Fibroblast of the aortic adventitia (primary cell): ENCODE measurements at places on chromosomes 13 and 19. TPM values are rescaled to one million over a fixed set of nuclear protein-coding genes. Genes with fewer than 3 reads are reported as not detected.
A peak's percentile ranks its signal among the peaks of the same experiment; 100 is the strongest.

DNA sequence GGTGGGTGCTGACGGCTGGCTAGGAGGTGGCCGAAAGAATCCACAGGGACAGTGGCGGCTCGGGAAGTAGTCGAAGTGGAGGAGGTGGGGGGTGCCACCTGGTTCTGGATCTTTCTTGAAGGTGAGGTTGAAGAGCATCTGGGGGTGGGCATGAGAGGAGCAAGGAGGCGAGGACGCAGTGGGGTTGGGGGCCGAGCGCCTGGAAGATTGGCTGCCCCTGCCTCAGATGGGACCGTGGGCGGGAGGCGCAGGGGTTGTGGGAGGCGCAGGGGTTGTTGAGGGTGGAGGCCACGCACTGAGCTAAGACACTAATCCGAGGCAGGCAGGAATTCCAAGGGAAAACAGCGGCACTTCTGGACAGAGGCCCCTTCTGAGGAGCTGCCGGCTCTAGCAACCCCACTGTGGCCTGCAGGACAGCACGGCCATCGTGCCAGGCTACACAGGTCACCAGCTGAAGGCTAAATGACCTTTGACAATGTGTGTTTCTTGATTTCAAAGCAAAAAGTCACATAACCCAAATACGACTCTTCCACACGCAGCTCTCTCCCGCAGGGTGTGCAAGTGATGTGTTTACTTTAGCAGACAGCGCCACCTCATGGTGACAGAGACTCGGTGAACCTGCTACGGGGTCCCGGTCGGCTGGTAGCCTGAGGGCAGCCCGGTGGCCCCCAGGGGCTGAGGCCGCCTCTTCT, 44.1 kb upstream of the RANBP3 start:
- DNase-seq, result peak; percentile 75

GRCh38 chr13:53028637-53029203, at the start of gene OLFM4:
Gene OLFM4 (plus strand): TSS chr13:53028813. CDS start chr13:53028837, 24 bp downstream.
- no peak for DNase-seq

DNA sequence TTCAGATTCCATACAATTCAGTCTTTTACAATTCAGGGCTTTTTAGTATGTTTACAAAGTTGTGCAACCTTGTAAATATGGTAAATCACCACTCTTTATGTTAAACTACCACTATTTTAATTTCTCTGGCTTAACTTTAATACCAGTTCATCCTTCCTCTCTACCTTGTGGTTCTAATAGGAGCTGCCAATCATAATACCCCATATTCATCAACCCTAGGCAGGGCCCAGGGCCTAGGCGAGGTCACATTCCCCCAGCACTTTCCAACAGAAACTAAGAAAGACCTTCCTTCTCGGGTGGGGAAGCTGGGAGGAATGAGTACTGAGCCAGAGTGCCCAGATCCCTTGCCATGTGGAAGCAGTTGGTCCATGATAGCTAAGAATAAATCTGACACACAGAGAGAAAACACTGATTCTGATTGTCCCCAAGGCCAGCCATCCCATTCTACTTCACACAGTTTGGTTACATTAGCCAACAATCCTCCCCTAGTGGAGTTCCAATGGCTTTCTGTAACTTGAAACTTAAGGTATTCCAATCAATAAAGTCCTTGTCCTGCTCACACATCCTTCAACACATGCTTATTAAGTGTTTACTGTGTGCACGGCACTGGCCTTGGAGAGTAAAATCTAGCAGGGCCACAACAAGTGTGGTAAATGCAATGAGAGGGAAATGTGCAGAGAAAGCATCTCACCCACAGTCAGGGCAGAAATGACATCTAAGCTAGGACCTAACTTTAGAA, 76.8 kb downstream of the NUFIP1 start:
- DNase-seq, result no peak

The ABHD17A gene
- total RNA-seq, result 48.0 and 51.2 TPM in 2 replicates

The CBARP gene
- total RNA-seq, result 2.3 and 3.1 TPM in 2 replicates

The CEACAM21 gene
- total RNA-seq, result not detected in 2 replicates

GRCh38 chr13:29140277-29140676, 320.1 kb downstream of the MTUS2 start:
- DNase-seq, result no peak

The NAA16 gene
- 16.1 and 37.3 TPM in 2 replicates for total RNA-seq

The CUL4A gene
- total RNA-seq, result 58.1 and 114 TPM in 2 replicates

GRCh38 chr13:106296723-106297122, 238.7 kb downstream of the EFNB2 start:
- peak; percentile 6 for DNase-seq

The CRX gene
- not detected in 2 replicates for total RNA-seq

GRCh38 chr19:1324249-1324805, 38.7 kb downstream of the EFNA2 start:
- DNase-seq, result no peak

The OR10H1 gene
- not detected in 2 replicates for total RNA-seq

GRCh38 chr13:38180126-38180525, 169.5 kb upstream of the UFM1 start:
- DNase-seq, result peak; percentile 81

GRCh38 chr19:18273561-18274218, 562 bp downstream of the IQCN start:
- no peak for DNase-seq
